ENCODE measurements at places on chromosomes 5 and 9.

GRCh38 chr9:22026696-22027095, 17.6 kb upstream of the CDKN2B start:
- DNase-seq, result no peak

DNA sequence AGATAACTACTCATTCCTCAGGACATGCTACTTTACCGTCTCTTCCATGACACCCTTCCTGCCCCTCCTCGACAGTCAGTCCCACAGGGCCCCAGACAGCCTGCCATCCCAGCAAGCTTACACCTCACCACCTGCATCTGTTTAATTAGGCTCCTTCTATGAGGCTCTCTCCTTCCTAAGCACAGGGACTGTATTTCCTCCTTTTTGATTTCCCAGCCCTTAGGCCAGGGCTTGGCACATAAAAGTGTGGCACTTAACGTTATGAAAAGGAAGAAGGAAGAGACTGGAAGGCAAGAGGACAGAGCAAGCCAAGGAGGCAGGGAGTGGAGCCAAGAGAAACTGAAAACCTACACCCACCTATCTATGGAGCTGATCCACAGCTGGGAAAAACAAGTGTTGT, 146.8 kb downstream of the SIL1 start:
- DNase-seq, result no peak

DNA sequence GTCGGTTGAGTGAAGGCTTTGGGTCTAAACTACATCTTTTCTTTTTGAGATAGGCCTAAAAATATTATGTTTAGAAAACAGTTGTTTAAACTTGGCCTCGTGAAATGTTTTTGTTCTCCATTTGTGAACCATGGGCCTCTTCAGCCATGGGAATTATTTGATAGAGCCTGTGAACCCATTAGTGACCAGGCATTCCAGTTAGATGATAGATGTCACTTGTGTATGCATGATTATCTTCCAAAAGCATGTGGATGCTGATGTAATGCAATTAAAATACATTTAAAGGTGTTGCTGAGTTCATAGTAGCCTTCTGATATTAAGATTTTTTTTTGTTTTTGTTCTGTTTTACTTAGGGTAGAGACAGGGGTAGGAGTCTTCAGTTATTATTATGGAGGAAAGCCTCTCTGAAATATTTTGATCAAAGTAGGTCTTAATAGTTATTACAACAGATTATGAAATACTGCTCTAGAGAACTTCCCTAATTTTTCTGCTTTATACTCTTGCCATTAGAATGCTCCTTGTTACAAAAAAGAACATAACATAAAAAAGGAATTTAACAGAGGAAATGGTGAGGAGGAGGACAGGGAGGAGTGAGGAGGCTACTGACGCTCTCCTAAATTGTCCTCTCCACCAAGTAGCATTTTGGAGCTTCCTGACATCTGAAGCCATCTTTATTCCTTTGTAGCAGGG, 32.9 kb downstream of the CPEB4 start:
- no peak for DNase-seq

GRCh38 chr9:4509590-4509984, 19.3 kb downstream of the SLC1A1 start:
- DNase-seq, result no peak

- DNase-seq, result peak; percentile 73
Observed at GRCh38 chr9:16406526-16407225, 463.8 kb downstream of the BNC2 start.

DNA sequence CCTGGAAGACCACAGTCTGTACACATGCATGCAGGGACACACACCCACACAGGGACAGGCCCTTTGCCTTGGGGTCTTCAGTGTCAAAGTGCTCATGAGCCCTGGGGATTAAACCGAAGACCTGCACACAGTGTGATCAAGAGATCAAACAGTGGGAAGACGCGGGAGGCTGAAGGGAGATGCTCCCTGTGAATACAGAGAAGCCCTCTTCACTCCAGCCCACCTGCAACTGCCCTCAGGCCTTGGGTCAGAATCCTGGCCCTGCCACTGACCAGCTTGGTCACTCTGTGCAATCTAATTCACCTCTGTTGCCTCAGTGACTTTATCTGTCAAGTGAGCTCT, 2.9 kb downstream of the RALGDS start:
- DNase-seq, result no peak

GRCh38 chr5:159478950-159479349, 148.7 kb upstream of the IL12B start:
- DNase-seq, result no peak

DNA sequence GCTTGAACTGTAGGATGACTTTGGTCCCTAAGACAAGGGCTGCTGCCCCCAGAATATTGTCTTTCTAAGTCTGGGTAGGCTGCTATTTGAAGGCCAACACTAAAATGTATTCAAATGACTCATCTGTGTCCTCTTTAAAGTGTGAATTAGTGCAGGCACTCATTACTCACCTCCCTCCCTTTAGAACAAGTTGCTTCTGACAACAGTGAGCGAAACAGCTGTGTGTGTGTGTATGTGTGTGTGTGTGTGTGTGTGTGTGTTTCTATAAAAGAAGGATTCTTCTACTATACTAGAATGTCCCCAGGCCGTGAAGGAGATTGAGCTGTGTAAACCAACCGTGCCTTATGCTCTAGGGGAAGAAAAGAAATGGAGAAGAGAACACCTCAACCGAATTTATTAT, 1337.2 kb downstream of the PTPRD start:
- no peak for DNase-seq

GRCh38 chr9:16501726-16502125, 368.7 kb downstream of the BNC2 start:
- DNase-seq, result no peak

DNA sequence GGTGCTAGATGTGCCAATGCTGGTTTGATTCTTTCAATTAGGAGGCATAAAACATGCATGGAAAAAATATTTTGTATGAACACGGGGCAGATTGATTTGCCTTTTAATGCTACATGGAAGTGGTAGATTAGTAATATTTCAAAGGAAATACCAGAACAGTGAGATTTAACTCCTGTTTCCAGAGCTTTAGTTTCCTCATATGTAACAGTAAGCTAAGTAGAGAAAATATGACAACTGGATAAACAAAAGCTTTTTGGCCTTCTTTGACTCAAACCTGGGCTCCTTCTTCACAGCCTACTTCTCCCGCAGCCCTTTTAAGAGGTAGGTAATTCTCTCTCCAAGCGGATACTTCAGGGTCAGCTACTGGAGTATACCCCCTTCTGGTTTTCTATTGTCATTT, 254.2 kb upstream of the TRPC7 start:
- DNase-seq, result no peak

DNA sequence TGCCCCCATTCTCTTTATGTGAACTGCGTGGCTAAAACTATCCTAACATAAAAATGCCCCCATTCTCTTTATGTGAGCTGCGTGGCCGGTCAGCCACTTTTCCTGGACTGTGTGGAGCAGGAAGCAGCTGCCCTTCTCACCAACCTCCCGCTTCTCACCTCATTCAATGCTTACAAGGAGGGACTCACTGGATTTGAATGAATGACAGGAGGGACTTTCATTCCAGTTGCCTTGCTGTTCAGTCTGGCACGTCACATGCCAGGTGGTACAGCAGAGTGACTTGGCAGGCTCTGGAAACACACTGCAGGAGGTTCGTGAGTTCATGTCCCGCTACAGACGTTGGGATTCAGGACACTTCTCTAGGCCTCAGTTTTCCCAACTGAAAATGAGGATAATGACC, 60.2 kb upstream of the NFIL3 start:
- DNase-seq, result no peak

DNA sequence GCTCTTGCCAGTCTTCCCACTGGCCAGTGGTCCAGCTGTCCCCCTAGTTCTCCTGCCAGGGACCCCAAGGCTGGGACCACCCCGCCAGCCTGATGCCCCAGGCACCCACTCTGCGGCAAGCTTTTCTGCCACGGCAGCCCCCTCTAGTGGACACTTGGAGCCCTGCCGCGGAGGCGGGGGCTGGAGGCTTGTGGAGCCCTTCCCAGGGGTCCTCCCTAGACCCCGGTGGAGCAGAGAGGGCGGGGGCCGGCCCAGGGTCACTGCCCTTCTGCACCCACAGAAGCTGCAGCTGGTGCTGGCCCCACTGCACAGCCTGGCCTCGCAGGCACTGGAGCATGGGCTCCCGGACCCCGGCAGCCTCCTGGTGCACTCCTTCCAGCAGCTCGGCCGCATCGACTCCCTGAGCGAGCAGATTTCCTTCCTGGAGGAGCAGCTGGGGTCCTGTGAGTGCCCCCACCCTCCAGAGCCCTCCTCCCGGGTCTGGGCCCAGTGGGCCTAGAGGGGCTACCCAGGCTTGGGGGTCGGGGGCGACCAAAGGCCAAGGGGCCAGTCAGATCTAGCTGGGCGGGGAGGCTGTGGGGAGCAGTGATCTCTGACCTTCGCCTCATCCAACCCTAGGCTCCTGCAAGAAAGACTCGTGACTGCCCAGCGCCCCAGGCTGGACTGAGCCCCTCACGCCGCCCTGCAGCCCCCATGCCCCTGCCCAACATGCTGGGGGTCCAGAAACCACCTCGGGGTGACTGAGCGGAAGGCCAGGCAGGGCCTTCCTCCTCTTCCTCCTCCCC, 9.1 kb downstream of the EGFL7 start:
- DNase-seq, result no peak

DNA sequence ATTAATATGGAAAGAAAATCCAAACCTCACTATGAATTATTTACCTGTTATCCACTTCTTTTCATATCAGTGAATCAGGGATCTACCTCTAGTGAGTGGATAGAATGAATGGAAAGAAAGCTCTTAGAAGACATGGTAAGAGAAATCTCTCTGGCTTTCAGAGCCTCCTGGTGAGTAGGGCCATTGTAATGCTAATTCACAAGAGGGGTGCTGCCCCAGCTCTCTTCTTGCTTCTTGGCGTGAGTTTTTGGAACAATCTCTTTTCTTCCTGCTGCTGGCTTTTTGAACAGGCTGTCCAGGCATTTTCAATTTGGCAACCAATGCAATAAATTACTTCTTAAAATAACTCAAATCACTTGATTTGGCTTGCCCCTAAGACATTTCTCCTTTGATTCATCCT, 49.9 kb upstream of the KCNN2 start:
- no peak for DNase-seq
